ENCODE measurements at places on chromosomes 3 and 15. TPM values are rescaled to one million over a fixed set of nuclear protein-coding genes. Genes with fewer than 3 reads are reported as not detected.

The TRANK1 gene
- 10.5 TPM for total RNA-seq

The ZIC4 gene
- 1.9 TPM for total RNA-seq

The SNTN gene
- total RNA-seq = not detected

The PPP2R3A gene
- total RNA-seq = 12.9 TPM

The CD200R1 gene
- not detected for total RNA-seq

The CAND2 gene
- total RNA-seq = 13.7 TPM

DNA sequence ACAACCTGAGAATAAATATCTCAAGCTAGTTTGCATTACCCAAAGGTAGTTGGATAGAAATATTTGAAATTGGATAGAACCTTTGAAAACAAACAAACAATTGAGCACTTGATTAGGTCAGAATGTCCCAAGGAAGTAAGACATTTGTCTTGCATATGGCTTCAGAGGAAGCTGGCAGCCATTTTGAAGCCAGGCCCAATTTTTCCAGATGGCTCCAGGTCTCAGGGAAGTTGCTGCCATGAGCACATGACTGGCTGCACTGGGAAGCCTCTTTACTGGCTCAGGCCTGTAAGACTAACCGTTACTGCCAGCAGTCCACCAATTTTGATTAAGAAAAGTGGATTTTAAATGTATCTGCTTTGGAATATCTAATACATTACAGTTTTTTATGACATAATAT lies 448.9 kb upstream of the DPH6 start:
- H3K36me3 ChIP-seq = peaks cover 11% of the 10 kb centered on the region
- peaks cover 10% of the 10 kb centered on the region for H3K4me1 ChIP-seq
- DNase-seq = no peak
- H3K27me3 ChIP-seq = no peaks in the 10 kb centered on the region
- H3K27ac ChIP-seq = no peak overlapping the region
- H3K4me3 ChIP-seq = no peak overlapping the region

DNA sequence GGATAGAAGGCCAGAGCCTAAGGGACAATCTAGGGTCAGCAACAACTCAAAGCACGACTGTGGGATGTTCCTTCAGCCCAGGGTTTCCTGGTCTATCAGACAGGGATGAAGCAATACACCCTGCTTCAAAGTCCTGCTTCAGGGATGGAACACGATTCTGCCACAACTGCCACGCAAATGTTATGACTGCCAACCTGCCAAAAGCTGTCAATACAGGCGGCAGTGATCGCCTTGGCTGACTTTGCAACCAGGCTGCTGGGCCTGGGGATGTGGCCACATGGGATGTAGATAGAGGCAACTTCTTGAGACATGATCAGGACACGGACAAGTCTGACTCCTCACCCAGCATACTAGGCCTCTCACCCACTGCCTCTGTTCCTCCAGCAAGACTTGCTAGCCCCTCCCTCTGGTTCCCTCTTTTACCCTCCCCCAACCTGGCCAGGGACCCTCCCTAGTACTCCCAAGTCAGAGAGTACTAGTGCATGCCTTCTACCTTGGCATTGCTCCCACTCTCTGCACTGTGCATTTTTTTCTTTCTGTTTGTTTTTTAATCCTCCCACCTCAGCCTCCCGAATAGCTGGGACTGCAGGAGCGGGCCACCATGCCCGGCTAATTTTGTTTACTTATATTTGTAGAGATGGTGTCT lies 7.6 kb downstream of the CCDC12 start:
- no peak overlapping the region for H3K27ac ChIP-seq
- DNase-seq = no peak
- H3K36me3 ChIP-seq = peaks cover 23% of the 10 kb centered on the region
- H3K27me3 ChIP-seq = no peaks in the 10 kb centered on the region
- H3K4me1 ChIP-seq = peaks cover 28% of the 10 kb centered on the region
- H3K4me3 ChIP-seq = no peak overlapping the region

DNA sequence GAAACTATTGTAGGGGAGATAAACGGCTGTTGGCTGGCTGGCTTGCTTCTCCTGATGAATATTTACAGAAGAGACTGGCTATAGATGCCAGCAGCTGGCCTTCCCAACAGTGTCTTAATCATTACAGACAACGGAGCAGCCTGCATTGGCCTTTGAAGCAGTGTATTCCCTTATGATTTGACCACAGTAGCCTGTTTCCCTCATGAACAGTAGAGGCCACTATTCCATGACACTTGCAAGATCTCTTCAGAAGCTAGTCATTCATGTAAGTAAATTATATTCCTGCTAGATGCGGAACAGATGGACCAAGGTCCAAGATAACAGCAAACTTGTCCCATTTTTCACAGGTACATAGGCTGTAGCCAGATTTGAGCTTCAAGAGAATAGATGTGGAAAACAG lies 47.3 kb downstream of the TMCO5A start:
- H3K27ac ChIP-seq = no peak overlapping the region
- DNase-seq = no peak
- H3K4me3 ChIP-seq = no peak overlapping the region
- no peaks in the 10 kb centered on the region for H3K36me3 ChIP-seq
- peaks cover 5% of the 10 kb centered on the region for H3K4me1 ChIP-seq
- H3K27me3 ChIP-seq = no peaks in the 10 kb centered on the region

DNA sequence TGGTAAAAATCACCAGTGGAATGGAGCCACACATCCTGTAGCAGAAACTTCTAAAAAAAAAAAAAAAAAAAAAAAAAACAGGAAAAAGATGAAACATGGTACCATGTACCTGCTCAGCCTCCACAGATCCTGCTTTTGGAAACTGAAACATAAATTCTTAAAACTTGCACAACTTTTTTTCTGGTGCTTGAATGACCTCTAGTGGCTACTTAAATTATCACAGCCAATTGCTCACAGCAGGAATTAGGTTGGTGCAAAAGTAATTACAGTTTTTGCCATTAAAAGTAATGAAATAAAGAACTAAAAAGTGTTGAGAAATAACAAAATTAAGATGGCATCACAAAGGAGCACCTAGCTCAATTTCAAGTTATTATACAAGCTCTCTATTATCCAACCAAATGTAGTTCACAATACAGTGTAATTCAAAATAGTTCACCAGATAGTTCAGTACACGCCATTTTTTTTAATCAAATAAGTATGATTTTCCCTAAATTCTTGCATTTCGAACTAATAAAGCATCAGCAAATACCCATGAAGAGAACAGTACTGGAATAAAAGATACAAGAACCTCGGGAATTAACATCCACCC lies 80.6 kb downstream of the ULK4 start:
- no peaks in the 10 kb centered on the region for H3K27me3 ChIP-seq
- H3K27ac ChIP-seq = no peak overlapping the region
- H3K36me3 ChIP-seq = no peaks in the 10 kb centered on the region
- no peak for DNase-seq
- no peak overlapping the region for H3K4me3 ChIP-seq

DNA sequence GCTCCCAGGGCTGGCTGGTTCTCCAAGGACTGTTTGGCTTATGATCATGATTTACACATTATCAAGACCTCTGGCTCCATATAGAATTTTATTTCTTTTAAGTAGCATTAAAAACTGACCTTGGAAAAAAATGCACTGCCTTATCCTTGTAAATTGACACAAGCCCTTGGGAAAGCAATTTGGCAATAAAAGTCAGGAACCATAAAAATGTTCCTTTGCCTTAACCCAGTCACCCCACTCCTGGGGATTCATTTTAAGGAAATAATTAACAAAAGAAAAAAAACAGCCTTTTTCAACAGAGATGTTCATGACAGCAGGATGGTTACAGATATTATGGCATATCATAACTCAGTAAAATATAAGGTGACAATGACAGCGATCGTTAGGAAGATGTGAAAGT lies 51.6 kb upstream of the NR2E3 start:
- H3K4me3 ChIP-seq = no peak overlapping the region
- H3K4me1 ChIP-seq = no peaks in the 10 kb centered on the region
- peaks cover 19% of the 10 kb centered on the region for H3K36me3 ChIP-seq
- no peak for DNase-seq

- peaks cover 47% of the 10 kb centered on the region for H3K36me3 ChIP-seq
- DNase-seq = no peak
- peaks cover 9% of the 10 kb centered on the region for H3K4me1 ChIP-seq
- no peaks in the 10 kb centered on the region for H3K27me3 ChIP-seq
Observed at GRCh38 chr3:168034152-168034928, 61.4 kb downstream of the GOLIM4 start.

- no peak overlapping the region for H3K4me3 ChIP-seq
- H3K27ac ChIP-seq = no peak overlapping the region
Observed at GRCh38 chr3:26100176-26100575, 310.3 kb downstream of the OXSM start.

DNA sequence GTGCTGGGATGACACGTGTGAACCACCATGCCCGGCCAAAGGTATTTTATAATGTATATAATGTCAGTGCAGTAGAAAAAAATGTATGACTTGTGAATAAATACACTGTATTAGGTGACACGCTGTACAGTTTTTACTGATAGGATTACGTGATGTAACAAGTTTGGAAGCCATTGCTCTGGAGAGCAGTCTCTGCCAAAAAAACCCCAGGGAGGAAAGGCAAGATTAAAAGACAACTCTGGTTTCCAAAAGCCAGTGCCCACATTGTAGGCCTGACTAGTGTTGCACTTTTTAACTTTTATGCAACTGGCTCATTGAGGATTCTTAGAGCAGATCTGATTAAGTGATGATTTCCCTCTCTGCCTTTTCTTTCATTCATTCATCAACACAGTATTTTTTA lies 62.0 kb upstream of the SLC2A2 start:
- H3K27ac ChIP-seq = no peak overlapping the region
- H3K27me3 ChIP-seq = no peaks in the 10 kb centered on the region
- H3K36me3 ChIP-seq = peaks cover 26% of the 10 kb centered on the region
- 0 out of 2 replicates have a peak, but pooled peaks cover 3% of the 10 kb centered on the region for H3K4me1 ChIP-seq
- no peak for DNase-seq

DNA sequence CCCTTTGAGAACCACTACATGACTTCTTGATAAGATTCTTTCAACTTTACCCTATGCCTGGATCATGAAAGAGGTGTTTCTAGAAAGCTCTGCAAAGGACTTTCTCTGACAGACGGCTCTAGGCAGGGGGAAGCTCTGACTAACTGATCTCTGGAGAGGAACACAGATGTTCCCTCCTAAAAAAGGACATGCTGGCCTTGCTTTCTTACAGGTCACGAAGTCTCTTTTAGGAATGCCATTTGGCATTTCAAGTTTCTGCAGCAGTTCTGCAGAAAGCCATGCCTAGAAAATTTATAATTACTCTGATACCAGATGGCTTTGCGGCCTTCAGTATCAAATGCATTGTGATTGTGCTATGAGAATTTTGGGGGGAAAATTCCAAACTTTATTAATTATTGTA lies 275.4 kb upstream of the CTDSPL start:
- H3K4me3 ChIP-seq = no peak overlapping the region
- H3K27me3 ChIP-seq = no peaks in the 10 kb centered on the region
- no peak for DNase-seq

- H3K27me3 ChIP-seq = peaks cover 1% of the 10 kb centered on the region
- H3K4me1 ChIP-seq = no peaks in the 10 kb centered on the region
- H3K36me3 ChIP-seq = no peaks in the 10 kb centered on the region
- DNase-seq = no peak
Observed at GRCh38 chr3:182769673-182770072, 23.6 kb upstream of the ATP11B start.

DNA sequence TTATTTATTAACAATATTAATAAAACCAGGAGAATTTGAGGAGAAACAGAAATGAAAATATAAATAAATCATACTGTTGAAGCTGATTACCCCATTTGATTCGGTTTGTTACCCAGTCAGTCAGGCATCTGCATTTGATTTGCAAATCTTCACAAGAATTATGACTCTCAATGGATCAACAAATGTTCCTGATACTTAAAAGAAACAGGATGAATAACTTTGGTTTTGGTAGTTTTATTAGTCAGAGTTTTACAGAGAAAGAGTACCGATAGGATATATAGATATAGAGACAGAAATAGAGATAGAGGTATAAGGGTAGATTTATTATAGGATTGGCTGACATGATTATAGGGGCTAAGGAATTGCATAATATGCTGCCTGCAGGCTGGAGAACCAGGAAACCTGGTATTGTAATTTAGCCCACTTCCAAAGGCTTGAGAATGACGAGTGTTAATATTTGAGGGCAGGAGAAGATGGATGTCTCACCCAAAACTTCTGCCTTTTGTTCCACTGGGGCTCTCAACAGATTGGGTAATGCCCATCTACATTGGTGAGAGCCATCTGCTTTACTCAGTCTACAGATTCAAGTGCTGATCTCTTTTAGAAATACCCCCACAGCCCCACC lies 241.6 kb upstream of the COL8A1 start:
- H3K4me3 ChIP-seq = no peak overlapping the region
- peaks cover 34% of the 10 kb centered on the region for H3K36me3 ChIP-seq
- H3K27me3 ChIP-seq = peaks cover 6% of the 10 kb centered on the region
- no peak for DNase-seq

- no peak for DNase-seq
- H3K27me3 ChIP-seq = no peaks in the 10 kb centered on the region
- no peaks in the 10 kb centered on the region for H3K4me1 ChIP-seq
Observed at GRCh38 chr3:11826628-11827265, 19.9 kb downstream of the TAMM41 start.

GRCh38 chr15:40248006-40248783 lies 9.3 kb downstream of the PAK6 start:
- H3K27ac ChIP-seq = no peak overlapping the region
- H3K36me3 ChIP-seq = no peaks in the 10 kb centered on the region
- no peak overlapping the region for H3K4me3 ChIP-seq
- peaks cover 22% of the 10 kb centered on the region for H3K4me1 ChIP-seq
- peaks cover 27% of the 10 kb centered on the region for H3K27me3 ChIP-seq

GRCh38 chr3:194907811-194908210 lies 222.1 kb downstream of the FAM43A start:
- H3K36me3 ChIP-seq = peaks cover 13% of the 10 kb centered on the region
- H3K27me3 ChIP-seq = peaks cover 3% of the 10 kb centered on the region
- no peaks in the 10 kb centered on the region for H3K4me1 ChIP-seq
- DNase-seq = no peak
- H3K4me3 ChIP-seq = no peak overlapping the region
- no peak overlapping the region for H3K27ac ChIP-seq

All from WTC11 (cell line).